ENCODE measurements at places on chromosomes 2 and 18.

- no peak for DNase-seq
These were observed 36.8 kb downstream of the HS6ST1 start for GRCh38 chr2:128281852-128282245.

DNA sequence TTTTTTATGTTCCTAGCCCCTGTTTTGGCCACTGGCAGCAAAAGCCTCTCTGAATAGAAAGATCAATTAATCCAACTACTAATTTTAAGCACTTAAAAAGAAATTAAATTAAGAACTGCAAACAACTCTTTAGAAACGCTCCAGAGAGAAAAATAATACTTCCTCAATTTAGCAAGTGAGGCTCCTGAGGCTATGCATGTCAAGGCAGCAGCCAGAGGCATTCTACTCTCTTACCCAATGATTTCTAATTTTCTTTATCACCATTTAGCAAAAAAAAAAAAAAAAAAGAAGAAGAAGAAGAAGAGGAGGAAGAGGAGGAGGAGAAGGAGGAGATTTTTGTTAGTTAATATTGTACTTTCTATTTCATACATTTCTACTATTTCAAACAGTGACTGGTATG is 68.5 kb downstream of the TMEM237 start:
- DNase-seq, result no peak

GRCh38 chr18:44897411-44897810 is 216.7 kb downstream of the SETBP1 start:
- no peak for DNase-seq

- no peak for DNase-seq
These were observed 748.6 kb upstream of the PIK3C3 start for GRCh38 chr18:41206341-41206830.

- no peak for DNase-seq
These were observed 6.3 kb downstream of the MYO7B start for GRCh38 chr2:127541809-127542208.

DNA sequence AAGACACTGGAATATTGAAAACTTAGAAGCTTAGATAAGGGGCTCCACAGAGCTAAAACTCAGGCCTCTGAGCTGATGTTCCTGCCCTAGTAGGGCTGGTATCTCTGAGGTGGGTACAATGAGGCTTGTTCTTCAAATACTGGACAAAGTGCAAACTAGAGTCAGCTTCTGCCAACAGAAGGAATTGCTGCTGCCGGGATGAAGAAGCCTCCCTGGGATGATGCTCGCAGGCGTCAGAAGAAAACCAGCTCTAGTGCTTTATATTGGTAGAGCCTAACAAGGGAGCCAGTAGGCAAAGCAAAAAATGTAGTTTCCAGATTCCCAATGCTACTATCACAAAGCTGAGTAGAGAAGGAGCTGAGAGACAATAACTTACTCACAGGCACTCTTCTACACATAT is 118.1 kb downstream of the FOXI3 start:
- DNase-seq, result no peak

GRCh38 chr2:71923143-71923525 is 224.5 kb downstream of the CYP26B1 start:
- DNase-seq, result no peak

DNA sequence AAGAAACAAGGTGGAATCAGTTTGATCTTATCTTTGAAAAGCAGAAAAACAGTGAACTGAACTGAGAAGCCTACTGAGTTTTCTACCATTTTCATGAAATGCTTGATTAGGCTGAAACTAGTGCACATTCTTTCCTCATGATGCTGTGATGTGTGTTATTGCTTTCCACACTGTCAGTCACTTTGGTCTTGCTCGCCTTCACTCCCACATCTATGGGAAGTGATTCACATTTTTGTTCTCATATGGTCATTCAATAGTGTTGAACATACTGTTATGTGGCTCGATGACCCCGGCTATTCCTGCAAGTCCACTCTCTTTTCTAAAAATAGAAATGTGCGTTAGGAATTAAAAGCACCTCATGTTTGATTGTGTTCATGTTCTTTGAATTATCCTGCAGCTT is 129.7 kb downstream of the TGIF1 start:
- no peak for DNase-seq

DNA sequence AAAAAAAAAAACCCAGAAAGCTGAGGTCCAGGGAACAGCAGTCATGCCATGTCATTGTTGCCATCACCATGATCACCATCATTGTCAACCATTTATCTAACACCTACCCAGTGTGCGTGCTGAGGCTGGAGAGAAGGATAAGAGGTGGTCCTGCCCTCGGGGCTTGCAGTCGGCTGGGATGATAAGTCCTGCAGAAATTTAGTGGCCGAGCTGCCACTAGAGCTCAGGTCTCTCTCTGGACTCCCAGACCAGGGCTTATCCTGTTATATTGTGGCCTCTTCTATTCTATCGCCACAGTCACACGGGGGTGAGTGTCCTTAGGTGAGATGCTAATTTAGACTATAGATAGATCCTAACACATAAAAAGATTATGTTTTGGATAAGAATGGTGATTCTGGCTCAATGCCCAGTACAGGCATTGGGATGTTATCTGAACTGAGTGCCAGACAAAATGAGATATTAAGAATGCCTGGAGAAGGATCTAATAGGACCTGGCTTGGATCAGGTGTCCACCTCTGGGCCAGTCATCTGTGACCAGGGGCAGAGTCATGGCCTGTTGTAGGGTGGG is 43.2 kb upstream of the YWHAQ start:
- no peak for DNase-seq

- DNase-seq, result no peak
These were observed 311.3 kb upstream of the NT5C1B start for GRCh38 chr2:18900691-18901141.

DNA sequence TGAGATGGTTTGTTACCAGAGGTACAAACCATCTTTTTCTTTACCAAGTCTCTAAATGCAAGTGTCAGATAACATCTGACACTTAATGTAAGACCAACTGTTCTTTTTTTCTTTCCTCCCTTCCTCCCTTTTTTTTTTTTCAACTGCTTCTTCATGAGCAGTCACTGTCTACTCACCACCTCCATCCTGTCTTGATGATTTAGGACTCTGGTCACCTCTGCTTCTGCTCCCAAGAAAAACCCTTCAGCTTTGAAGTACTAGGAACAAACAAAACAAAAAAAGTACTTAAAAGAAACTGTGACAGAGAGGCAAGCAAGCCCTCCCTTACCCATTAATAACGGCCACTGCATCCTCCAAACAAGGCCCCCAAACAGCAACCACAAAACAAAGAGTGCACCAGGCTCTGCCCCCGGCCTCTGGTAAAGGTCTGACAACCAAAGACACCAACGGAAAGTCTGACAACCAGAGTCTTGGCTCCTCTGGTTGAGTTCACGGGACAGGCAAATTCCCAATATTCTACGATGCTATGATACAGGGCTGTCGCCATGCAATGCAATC is 141.0 kb downstream of the ARL4C start:
- DNase-seq, result no peak

Measured in CD4-positive, alpha-beta T cell (primary cell).